Urinary bladder (tissue), 4 donors: ENCODE measurements at places on chromosomes 3 and 15. TPM values are rescaled to one million over a fixed set of nuclear protein-coding genes. Genes with fewer than 3 reads are reported as not detected.

WDR93 gene
- not detected for total RNA-seq

DNA sequence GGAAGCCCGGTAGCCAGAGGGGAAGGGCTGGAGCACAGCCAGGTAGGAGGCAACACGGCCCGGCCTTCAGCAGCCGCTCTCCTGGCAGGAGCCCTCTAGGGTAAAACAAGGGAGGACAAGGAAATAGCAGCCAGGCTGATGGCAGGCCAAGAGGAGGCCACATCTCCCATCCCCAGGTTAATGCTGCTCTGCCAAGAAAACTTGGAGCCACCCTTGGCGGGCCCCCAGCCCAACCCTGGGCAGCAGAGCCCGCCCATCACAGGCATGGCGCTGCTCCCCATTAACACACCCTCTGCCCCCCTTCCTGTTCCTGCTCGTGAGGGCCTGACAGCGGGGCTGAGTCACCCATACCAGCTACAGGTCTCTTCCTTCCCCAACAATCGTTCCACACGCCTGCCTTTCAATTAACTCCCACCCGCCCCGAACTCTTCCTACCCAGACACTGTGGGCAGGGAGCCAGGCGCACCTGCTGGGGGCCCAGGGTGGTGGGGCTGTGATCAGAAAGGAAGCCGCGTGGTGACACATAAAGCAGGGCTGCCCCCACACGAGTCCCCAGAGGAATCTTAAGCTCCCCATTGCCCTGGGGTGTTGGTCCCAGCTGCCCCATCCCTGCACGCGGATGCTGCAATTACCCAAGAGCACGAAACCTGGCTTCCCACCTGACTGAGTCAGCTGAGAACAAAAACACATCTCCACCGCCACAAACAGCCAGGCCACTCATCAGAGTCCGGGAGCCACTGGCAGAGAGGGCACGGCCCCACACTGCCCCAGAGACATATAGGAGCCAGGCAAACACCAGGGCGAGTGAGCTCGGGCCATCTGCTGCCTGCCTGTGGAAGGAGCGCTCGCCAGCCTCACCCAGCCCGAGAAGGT lies at the start of gene C15orf62:
Gene C15orf62 (plus strand): TSS at position 707 of the 873 bp plus-strand sequence. CDS start 516 bp downstream, outside the sequence.
- no peak for DNase-seq

DNA sequence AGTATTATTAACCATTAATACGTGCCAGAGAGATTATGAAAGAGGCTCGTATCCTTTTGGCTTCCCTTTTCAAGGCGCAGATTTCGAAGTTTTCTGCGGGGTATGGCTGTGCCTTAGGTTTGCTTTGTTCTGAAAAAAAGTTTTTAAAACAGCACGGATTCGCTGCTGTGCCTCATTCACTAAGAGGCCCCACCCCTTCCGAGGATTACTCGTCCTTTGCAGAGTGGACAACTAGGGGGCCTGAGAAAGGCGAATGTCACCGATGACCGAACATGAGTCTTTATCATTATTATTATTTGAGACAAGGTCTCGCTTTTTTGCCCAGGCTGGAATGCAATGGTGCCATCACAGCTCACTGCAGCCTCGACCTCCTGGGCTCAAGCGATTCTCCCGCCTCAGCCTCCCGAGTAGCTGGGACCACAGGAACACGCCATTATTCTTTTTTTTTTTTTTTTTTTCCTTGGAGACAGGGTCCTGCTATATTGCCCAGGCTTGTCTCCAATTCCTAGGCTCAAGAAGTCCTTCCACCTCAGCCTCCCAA lies 684 bp upstream of the RPS27L start:
- DNase-seq = peak; percentile 69

DNA sequence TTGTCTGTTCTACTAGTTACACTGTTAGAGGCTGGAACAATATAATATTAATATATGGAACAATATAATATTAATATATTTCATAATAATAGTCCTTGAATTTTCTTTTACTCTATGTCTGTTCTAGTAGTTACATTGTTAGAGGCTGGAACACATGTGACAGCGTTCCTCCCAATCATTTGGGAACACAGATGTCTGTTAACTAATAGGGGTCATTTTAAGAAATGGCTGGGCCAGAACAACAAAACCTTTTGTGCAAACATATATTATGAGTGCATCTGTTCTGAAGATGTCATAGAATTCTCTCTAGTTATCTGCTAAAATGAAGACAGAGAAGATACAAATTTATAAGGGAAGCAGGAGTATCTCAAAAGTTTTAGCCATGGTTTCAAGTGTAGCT lies 114.0 kb upstream of the PDZRN3 start:
- DNase-seq = no peak

DNA sequence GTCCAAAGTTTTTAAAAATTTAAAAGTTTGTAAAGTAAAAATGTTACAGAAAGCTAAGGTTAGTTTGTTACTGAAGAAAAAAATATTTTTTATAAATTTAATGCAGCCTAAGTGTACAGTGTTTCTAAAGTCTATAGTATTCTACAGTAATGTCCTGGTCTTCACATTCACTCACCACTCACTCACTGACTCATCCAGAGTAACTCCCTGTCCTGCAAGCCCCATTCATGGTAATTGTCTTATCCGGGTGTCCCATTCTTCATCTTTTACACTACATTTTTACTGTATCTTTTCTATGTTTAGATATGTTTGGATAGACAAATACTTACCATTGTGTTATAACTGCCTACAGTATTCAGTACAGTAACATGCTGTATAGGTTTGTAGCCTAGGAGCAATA lies 36.7 kb upstream of the ATP10A start:
- DNase-seq = no peak

DNA sequence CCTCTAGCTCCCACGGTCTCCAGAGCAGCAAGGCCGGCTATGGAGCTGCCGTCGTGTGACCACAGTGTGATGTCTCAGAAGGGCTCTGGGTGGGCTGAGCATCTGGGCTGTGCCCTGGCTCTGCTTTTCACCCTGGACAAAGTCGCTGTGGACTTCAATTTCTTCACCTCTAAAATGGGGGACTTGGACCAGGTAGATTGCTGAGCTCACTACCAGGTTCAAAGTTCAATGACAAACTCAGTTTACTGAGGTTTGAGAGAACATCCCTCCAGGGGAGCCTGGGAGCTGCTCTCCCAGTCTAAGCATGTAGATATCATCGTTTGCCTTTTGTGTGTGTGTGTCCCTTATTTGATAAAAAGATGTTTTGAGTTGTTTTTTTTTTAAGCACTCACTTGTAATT lies 25.1 kb downstream of the RLBP1 start:
- DNase-seq = no peak

- DNase-seq = no peak
Measured at GRCh38 chr3:177777699-177778098, 580.4 kb upstream of the TBL1XR1 start.

GRCh38 chr3:140165781-140166180 lies 230.8 kb downstream of the CLSTN2 start:
- no peak for DNase-seq

DNA sequence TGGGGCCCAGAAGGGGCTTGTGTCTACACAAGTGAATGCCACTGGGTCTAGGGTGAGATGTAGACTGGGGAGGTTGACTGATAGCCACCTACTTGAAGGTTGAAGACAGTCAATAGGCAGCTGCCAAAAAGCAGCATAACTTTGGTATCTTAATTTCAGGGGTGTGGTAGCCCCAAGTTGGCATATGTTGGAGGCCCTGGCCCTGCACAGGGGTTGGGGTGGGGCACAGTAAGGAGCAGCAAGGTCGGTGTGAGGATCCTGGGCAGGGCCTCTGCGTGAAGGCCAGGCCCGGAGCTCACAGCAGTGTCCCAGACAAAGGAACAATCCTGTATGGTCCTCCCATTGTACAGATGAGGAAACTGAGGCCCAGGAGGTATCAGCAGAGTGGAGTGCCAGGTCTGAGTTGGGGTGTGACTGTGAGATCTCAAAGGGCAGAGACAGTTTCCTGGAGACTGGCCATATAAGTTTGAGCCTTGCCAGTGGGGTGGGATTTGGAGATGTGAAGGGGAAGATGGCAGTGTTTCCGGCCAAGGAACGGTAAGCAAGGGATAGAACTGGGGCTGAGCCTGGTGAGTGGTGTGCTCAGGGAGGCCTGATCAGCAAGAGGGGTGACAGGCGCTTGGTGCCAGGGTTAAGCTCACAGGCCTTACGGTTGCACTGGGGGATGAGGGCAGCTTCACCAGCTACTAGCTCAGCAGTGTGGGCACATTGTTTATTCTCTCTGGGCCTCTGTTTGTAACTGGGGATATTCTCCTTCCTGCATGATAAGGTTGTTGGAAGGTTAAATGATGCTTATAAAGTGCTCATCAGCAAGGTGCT lies 1.7 kb downstream of the KLHL40 start:
- no peak for DNase-seq

ULK3 gene
- 16.1 TPM for total RNA-seq

DNA sequence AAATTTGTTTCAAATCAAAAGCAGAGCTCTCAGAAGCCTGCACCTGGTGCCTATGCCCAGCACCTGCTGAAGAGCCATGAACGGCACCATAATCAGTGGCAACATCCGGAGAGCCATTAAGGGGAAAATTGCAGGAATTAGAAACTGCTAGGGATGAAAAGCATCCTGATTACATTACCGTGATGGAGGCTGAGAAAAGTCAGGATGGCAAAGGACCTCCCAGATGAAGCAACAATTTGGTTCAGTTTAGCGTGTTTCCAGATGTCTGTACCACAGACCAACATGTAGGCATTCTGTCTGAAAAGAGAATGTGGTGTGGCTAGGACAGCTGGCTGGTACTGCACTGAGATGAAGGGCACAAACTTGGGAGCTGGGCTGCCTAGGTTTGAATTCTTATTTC lies 106.1 kb downstream of the EOMES start:
- DNase-seq = no peak

- no peak for DNase-seq
Measured at GRCh38 chr3:194389269-194389668, 9.8 kb downstream of the GP5 start.

DNA sequence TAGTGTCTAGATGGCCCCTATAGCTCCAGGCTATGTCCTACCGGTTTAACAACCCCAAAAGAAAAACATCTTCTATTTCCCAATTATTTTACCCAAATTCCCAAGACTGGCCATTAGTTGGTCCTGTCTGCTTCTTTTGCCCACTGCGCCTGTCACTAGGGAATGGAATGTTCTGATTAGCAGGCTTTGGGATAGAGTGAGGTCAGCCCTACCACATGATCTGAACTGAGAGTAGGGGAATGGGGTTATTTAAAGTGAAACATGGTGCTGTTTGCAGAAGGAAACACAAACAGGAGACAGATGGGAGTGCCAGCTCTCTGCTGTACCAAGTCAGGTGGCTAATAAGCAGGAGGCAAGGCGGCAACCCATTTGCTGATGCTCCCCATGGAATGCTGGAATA lies 635.6 kb upstream of the CFAP20DC start:
- no peak for DNase-seq

CORO2B gene
- total RNA-seq = 4.2 TPM

C3orf85 gene
- total RNA-seq = not detected

- no peak for DNase-seq
Measured at GRCh38 chr3:185103359-185104127, 49.3 kb downstream of the C3orf70 start.

DNA sequence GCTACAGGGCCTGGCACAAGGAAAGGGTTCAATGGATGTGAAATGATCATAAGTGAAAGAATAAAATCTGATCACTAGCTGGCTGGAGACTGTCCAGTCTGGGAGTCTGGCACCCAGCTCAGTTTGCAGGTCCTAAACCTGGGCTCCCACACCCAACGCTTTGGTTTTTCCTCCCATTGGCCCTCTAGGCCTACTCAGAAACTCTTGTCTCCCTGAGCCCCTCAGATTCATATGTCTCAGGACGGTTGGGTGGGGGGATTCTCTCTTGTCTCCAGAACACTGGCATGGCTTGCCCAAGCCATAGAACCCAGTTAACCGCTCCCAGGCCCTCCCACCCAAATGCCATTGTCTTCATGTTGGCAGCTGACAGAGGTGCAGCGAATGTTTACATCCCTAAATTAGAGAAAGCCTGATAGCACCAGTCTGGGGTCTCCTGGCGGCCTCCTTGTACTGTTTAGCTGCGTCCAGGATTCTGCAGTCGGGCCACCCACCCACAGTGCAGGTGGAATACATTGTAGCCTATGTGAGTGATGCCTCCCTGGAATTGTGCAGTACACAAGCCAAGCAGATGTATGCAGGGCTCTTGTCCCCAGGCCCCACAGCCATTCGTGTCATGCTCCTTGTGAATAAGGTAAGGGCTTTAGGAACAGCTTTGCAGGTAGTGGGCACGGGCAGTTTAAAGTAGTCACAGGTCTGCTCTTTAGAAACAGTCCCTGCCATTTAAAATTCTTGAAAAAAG lies 266.3 kb downstream of the XXYLT1 start:
- no peak for DNase-seq

UCN2 gene
- 0.69 TPM for total RNA-seq

DNA sequence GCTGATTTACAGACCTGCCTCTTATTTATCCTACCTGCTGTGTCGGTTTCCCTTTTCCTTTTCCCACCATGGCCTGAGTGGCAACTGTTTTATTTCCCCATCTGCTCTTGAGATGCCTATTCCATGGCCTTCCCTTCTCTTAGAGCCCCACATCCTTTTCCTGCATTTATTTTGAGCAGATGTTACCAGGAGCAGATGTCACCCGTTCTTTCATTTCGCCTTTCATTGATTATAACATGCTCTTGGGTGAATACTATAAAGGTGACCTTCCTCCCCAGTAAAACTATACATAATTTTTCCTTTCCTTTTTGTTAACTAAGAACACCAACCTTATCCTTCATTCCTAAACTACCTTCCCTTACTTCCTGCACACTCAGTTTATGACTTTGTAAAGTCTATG lies 8.5 kb upstream of the P2RY1 start:
- DNase-seq = no peak

BFSP2 gene
- total RNA-seq = not detected

GRCh38 chr3:105880681-105881290 lies 12.0 kb upstream of the CBLB start:
- no peak for DNase-seq

CAMK1 gene
- total RNA-seq = 28.7 TPM
